Activated T-helper 1 cell treated with anti-CD3 and anti-CD28 coated beads, Interleukin-2, amount 50 U/mL, for 16 hours (primary cell): ENCODE measurements at places on chromosomes 1 and 21.

GRCh38 chr1:223135176-223135942, 7.7 kb downstream of the TLR5 start:
- DNase-seq, result no peak

GRCh38 chr1:170073893-170074249, 624 bp downstream of the KIFAP3 start:
- no peak for DNase-seq

DNA sequence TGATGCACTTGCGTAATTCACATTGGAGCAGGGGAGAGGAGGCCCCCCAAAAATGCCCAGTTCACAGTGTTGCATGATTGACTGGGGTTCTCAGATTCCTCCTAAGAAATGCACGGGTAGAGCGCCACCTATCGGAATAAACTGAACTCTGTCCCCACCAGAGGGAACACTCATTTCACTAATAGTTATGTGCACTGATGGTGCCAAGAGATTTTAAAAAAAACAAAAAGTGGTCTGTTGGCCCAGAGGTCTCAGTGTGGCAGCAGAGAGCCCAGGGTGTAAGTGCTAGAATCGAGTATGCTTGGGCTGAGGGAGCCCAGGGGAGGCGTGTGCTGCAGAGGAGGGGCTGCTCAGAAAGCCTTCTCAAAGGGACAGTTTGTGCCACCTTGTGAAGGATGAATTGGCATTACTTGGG, 6.9 kb downstream of the PINK1 start:
- peak; percentile 21 for DNase-seq

GRCh38 chr1:82225421-82226185, 424.9 kb downstream of the ADGRL2 start:
- DNase-seq, result no peak

GRCh38 chr1:245172026-245172425, 17.2 kb downstream of the KIF26B start:
- no peak for DNase-seq

GRCh38 chr1:7379441-7379971, 391.6 kb upstream of the VAMP3 start:
- DNase-seq, result no peak

GRCh38 chr1:1528301-1529267, 11.8 kb downstream of the TMEM240 start:
- DNase-seq, result no peak

DNA sequence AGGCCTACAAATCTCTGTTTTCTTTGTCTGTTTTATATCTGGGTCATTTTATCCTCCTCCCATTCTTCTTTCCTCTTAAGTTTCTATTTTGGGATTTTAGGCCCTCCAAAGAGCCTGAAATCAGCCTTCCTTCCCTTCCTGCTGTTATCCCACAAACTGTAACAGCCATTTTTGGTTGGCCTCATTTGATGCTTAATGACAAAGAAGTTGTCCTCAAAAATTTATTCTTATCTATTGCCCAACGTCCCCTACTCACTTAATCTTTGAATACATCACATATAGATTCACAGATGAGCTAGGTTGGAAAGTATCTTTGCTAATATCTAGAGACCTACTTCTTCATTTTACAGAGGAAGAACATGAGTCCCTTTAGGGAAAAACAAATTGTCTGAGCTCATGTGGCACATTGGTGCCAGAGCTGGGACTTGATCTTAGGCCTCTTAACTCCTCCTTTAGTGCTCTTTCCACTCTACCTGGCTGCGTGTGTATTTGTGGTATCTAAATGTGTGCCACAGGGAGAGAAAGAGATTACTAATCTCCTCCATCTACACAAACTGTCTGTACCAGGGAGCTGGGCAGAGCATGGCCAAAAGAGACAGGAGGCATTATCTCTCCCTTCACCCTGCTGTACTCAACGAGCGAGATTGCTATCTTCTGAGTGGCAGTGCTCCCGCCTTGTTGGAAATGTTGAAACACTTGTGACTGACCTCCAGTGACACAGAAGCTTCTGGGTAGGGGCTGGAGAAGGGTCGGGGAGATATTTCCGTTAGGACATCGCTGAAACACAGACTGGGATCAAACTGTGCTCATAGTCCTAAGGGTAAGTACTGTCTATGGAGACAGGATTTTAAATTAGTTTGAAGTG, 30.1 kb downstream of the RHEX start:
- no peak for DNase-seq

GRCh38 chr1:41670217-41670957, 185.9 kb upstream of the EDN2 start:
- no peak for DNase-seq

GRCh38 chr1:27886353-27886679, 14.0 kb downstream of the THEMIS2 start:
- DNase-seq, result no peak

GRCh38 chr21:42580793-42581321, 67.2 kb downstream of the SLC37A1 start:
- DNase-seq, result no peak

- no peak for DNase-seq
These were observed 13.1 kb downstream of the RNF220 start for GRCh38 chr1:44418022-44418673.

- no peak for DNase-seq
These were observed 37.2 kb downstream of the ACTA1 start for GRCh38 chr1:229396585-229397206.

- DNase-seq, result no peak
These were observed 112.3 kb downstream of the AK5 start for GRCh38 chr1:77394166-77394565.

DNA sequence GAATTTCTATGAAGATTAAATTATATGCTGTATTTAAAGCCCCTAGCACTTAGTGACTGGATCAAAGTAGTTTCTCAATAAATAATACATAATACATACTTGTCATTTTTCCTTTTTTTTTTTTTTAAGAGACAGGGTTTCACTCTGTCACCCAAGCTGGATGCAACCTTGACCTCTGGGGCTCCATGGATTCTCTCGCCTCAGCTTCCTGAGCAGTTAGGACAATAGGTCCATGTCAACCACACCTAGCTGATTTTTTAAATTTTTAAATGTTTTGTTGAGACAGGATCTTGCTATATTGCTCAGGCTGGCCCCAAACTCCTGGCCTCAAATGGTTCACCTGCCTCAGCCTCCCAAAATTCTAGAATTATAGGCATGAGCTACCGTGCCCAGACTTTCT, 5.9 kb downstream of the ACADM start:
- no peak for DNase-seq
